Left renal cortex interstitium (tissue), 4 donors: ENCODE measurements at places on chromosomes 11 and 22.

- DNase-seq, result no peak
These were observed 41.6 kb upstream of the MPEG1 start for GRCh38 chr11:59254286-59254685.

DNA sequence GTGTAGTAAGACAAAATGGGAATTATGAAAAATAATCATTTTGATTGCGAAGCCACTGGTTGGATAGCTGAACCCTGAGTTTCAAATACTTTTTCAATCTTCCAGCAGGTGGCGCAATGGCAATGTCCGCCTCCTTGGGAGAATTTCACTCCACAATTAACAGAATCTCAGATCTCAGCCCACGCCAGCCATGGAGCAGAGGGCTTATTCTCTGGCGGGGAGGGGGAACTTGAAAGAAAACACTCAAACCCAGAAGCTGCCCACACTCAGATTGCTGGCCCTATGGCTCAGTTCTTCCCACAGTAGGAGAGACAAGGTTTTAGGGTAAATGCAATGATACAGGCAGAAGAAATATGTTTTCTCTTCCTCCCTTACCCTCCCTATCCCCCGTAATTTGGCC lies 38.7 kb upstream of the RCN1 start:
- peak; percentile 53 for DNase-seq

- no peak for DNase-seq
These were observed 20.5 kb upstream of the MPPED1 start for GRCh38 chr22:43391306-43391705.

- no peak for DNase-seq
These were observed 160.1 kb upstream of the CADM1 start for GRCh38 chr11:115664313-115664712.

DNA sequence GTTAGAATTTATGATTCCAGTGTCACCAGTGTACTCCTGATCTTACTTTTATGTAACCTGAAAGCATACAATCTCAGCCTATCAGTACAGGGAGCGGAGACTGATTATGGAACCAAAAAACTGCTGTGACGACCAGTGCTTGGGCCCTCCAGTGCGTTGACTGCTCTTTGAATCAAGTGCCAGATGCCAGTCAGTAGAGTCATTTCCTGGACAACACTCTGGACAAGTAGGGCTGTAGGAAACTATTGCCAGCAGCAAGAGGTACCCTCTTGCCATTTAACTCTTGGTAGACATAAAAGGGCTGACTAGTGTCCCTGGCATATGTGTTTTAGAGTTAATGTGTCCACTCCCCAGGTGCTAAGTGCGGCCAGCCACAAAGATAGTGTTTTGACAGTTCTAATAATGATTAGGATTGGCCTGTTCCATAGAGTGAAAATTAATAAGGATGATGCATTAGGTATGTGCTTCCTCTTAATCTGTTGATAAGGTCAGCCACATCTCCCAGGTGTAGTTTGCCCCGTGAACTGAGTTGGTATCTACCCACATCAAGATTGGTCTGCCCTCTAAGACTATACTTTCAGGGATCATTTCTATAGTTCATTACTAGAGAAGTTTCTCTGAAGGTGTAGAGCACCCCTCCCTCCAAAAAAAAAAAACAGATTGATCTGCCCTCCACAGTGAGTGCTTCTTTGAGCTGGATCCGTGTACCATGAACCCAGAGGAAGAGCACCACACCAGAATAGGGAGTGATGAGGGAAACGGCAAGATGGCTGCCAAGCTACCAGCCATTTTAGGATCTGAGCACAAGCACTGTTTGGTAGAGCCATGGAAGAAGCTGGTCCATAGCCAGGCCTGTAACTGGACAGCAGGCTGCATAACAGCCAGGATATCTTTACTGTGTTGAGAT lies 20.7 kb upstream of the AIFM3 start:
- no peak for DNase-seq

GRCh38 chr11:73410627-73411026 lies 34.4 kb downstream of the RELT start:
- no peak for DNase-seq
